ENCODE measurements at places on chromosomes 6 and 20.

GRCh38 chr6:29953001-29953441 lies 10.7 kb downstream of the HLA-A start:
- DNase-seq: no peak

DNA sequence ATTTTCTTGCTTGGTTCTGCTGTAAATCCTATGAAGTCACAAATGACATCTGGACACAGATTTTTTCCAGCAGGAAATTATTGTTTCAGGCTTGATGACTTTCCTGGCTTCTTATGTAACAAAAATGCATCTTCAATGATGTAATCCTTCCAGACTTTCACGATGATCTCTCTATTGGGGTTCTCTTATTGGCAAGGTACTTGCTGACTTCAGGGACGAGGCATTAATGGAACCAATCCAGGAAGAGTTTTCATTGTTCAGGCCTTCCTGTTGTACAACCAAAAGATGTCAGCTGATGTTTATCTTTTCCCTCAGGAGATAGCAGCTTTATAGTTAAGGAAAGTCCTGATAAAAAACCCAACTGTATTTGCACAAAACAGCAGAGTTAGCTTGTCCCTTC lies 118.5 kb upstream of the MMS22L start:
- no peak for DNase-seq

- no peak for DNase-seq
These were observed 75.6 kb upstream of the KIF25 start for GRCh38 chr6:167921831-167922230.

DNA sequence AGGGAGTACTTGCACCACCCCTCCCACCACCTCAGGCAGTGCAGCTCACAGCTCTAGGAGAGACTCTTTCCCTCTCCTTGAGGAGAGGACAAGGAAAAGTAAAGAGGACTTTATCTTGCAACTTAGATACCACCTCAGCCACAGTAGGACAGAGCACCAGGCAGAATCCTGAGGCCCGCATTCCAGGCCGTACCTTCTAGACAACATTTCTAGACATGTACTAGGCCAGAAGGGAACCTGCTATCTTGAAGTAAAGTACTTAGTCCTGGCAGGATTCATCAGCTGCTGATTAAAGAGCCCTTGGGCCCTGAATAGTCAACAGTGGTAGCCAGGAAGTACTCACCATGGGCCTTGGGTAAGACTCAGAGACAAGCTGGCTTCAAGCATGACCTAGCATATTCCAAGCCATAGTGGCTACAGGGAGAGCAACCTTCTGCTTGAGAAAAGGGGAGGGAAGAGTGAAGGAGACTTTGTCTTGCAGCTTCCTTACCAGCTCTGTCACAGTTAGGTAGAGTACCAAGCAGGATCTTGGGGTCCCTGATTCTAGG lies 384.4 kb upstream of the RNF217 start:
- DNase-seq: no peak

- no peak for DNase-seq
These were observed 23.6 kb downstream of the NEDD9 start for GRCh38 chr6:11208854-11209253.

DNA sequence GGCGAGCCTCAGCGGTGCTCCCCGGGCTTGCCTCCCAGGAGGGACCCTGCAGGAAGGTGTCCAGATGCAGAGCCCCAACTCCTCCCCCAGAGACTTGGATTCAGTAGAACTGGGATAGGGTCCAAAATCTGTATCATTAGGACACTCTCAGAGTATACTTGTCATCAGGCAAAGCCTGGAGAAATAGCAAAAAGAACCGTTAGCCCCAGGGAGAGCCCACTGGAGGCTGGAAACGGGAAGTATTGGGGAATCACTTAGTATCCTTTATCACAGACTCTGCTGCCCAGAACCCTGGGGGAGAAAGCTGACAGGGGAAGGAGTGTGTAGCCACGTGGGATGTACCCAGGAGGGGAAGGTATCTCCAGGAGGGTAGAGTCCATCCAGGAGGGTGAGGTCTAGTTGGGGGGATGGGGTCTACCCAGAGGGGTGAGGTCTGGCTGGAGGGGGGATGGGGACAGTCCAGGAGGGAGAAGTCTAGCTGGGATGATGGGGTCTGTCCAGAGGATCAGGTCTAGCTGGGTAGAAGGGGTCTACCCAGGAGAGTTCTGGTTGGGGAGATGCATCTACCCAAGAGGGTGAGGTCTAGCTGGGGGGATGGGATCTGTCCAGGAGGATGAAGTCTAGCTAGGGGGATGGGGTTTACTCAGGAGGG lies 107.2 kb downstream of the LY86 start:
- no peak for DNase-seq

- DNase-seq: no peak
These were observed 570 bp upstream of the ANKS1A start for GRCh38 chr6:34888514-34888856.

- no peak for DNase-seq
These were observed 28.3 kb downstream of the SLC2A4RG start for GRCh38 chr20:63767886-63768285.

- no peak for DNase-seq
These were observed 76.0 kb downstream of the ANKRD6 start for GRCh38 chr6:89508755-89509563.

- no peak for DNase-seq
These were observed 16.6 kb upstream of the FBXO9 start for GRCh38 chr6:53048431-53049195.

GRCh38 chr6:111799576-111800258 lies 73.5 kb downstream of the FYN start:
- no peak for DNase-seq

DNA sequence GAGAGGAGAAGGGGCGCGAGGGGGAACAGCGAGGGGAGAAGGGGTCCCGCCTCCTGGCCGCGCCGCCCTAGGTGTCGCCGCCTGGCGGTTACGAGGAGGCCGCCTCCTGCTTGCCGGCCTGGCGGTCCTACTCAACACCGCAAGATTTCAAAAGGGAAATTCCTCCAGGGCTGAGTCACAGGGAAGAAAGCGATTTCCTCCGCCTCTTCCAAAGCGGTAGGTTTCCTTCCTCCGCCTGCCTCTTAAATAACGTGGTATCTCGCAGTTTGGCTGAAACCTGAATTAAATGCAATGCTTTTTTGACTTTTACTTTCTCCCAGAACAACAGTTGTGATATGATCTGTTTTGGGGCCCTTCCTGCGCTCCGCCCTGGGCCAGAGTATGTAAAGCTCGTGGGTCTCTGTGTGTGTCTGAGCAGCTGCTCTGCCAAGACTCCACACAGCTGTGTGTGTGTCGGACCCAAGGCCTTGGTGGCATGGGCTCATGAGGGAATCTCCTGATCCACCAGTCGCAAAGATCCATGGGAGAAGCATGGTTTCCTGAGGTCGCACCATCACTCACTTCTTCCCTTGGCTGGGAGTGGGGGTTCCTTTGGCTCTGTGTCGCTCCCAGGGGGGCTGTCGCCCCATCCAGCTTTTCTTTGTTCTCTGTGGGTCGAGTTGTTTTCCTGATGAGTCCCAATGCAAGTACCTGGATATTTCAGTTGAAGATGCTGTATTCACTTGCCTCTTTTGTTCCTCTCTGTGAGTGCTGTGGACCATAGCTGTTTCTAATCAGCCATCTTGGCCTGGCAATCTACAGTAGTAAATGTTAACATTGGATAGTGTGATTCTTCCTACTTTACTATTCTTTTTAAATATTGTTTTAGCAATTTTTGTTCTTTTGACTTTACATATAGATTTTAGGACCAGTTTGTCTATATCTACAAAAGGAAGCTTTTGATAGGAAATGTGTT lies 31.6 kb upstream of the NOTCH4 start:
- DNase-seq: peak; percentile 59

DNA sequence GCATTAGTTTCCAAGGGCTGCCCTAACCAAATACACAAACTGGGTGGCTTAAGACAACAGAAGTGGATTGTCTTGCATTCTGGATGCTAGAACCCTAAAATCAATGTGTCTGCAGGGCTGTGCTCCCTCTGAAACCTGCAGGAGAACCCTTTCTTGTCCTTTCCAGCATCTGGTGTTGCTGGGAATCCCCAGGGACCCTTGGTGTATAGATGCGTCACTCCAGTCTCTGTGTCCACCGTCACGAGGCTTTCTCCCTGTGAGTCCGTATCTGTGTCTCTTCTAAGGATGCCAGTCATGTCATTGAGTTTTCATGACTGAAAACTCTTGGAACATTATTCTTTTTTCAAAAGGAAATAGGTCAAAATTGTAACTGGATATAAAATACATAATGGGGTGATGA lies 142.9 kb downstream of the RNASET2 start:
- DNase-seq: no peak

DNA sequence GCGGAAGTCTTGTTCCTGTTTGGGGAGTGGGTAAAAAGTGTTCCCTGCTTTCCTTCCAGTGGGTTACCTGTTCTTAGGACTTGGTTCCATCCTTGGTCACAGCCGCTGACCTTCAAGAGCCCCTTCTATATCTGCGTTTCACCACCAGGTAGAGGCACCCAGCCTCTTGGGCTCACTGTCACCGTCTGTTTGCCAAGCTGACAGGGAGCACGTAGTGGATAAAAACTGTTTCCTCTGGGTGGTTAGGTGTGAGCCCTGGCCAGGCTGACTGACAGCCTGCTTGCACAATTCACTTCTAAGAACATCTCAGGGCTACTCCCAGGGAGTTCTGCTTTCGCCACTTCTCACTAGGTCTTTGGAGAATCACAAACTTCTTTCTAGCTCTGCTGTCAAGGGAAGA lies 1.8 kb upstream of the JPH2 start:
- DNase-seq: no peak

DNA sequence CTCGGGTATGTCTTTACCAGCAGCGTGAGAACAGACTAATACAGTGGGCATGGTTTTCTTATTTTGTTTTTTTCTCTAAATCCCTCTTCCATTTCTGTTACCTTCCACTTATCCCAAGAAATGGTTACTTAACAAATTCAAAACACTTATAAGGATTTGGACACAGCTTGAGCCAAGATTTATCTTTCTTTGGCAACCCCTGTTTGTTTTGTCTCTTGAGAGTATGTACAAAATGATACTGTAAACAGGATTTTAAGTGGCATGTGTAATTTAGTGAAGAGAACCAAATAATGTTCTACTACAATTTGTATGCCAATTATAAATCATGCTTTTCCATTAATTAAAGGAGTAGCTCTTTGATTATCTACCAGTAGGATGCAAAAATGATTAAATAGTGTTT lies 51.4 kb downstream of the PPP1R14C start:
- no peak for DNase-seq

- no peak for DNase-seq
These were observed 101.6 kb upstream of the CEP162 start for GRCh38 chr6:84329077-84329476.

GRCh38 chr6:153849072-153849779 lies 189.8 kb upstream of the OPRM1 start:
- DNase-seq: no peak

GRCh38 chr6:113530769-113531168 lies 326.4 kb upstream of the MARCKS start:
- DNase-seq: no peak

DNA sequence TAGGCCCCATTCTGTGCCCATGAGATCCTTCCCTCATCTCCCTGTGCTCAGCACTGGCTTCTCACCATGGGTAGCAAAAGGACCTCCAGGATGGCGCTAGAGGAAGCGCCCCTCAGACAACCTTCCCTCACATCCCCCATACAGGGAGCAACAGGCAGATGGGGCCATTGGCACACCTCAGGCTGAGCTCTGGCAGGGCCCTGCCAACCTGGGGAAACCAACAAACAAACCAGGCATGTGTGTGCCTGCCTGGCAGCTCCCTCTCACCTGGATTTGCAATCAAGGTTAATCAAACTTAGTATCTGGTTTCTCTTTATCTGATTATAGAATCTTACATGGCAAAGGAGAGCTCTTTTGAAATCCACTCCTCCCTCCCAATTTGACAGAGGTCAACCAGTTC lies 134.9 kb downstream of the SLC23A2 start:
- no peak for DNase-seq

- no peak for DNase-seq
These were observed 1.2 kb upstream of the SRPK1 start for GRCh38 chr6:35922139-35922554.

DNA sequence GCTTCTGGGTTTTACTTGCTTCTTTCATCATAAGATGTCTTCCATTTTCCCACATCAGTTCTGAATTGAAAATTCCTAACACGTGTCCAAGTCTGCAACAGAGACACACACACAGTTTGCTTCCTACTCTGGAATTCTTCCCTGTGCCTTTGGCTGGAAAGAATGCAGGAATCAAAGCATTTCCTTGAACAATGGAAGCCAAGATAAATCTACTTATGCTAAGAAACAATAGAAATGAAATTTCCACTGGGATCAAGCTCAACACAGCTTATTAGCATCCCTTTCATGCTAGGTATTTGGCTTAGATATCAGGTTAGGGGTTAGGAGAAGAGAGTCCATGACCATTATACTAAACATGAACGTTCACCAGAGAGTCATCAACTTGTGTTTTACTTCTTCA lies 101.1 kb upstream of the SCAF8 start:
- DNase-seq: no peak

DNA sequence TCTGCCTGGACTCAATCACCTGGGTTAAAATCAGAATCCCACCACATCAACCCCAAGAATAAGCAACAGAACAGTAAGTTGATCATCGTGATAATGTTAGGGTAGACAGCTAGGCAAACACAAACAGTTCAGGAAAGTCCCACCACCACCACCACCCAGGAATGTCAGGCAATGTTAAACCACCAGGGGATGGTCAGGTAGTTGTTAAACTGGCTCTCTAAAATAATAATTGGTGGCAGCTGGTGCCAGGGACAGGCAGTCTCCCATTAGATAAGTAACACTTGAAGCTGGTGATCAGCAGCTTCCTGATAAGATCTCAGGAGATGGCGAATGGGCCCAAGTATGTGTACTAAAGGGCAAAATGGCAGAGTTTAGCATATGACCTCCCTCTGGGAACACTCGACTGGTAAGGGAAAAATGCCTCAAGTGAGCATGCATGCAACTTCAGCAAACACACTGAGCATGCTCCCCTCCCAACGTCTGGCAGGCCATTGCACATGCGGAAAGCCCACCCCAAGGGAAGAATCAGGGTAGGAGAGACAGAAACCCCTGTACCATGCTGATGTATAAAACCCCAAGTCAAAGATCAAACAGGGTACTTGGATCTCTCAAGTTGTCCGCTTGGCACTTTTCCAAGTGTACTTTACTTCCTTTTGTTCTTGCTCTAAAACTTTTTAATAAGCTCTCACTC lies 66.6 kb downstream of the IPCEF1 start:
- DNase-seq: no peak

GRCh38 chr6:75498862-75499261 lies 5.3 kb upstream of the FILIP1 start:
- no peak for DNase-seq

DNA sequence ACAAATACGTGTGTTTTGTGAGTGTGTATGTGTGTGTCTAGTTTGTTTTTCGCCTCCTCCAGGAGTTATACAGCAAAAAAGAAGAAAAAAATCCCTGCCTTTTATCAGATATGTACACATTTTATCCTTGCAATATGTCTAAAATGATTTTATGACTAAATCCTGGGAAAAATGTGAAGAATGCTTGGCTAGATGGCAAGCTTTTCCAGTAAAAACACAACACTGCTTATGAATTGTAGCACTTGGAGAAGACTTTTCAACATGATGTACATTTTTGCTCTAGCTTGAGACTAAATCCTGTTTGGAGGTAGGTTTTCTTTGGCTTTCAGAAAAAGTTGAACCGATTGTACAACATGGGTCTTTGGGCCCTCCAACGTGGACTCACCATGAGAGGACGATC lies 160.2 kb downstream of the GMPR start:
- no peak for DNase-seq
